Mucosa of gallbladder (tissue), 1 donor: ENCODE measurements at places on chromosomes 13 and 19. TPM values are rescaled to one million over a fixed set of nuclear protein-coding genes. Genes with fewer than 3 reads are reported as not detected.

GRCh38 chr13:113109151-113110047 lies 3.8 kb downstream of the F7 start:
- no peak for DNase-seq

- DNase-seq = no peak
These were observed 11.2 kb downstream of the AP3D1 start for GRCh38 chr19:2140138-2140569.

DNA sequence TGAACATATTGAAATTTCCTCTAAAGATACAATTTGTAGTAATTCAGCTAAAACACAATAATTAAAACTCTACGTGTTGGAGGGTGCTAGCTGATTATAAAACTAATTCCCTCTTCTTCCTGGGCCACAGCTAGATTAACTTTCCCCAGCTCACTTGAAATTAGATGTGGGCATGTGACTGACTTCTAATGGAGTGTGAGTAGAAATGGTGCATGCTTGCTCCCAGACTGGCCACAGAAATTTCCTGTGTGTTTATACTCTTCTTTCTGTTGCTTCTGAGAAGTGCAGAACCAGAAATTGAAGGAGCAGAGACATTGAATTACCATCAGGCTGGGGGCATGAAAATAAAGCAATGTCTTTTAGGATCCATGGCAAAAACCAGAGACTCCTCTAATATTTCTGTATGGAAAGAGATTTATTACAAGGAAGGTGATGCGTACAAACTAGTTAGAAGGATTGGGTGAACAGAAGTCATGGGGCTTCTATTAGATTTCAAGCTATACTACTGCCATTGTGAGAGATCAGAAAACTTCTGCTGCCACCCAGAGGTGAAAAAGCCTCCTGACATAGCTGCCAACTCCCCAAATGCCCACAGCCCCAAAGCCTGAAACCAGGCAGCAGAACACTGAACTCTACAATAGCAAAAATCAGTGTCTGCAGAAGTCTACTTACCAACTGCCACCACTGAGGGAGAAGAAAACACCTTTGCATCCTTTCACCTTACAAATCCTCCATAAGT lies 379.2 kb upstream of the MIR17HG start:
- DNase-seq = no peak

GRCh38 chr13:107277911-107278310 lies 710.0 kb upstream of the ARGLU1 start:
- DNase-seq = no peak

DNA sequence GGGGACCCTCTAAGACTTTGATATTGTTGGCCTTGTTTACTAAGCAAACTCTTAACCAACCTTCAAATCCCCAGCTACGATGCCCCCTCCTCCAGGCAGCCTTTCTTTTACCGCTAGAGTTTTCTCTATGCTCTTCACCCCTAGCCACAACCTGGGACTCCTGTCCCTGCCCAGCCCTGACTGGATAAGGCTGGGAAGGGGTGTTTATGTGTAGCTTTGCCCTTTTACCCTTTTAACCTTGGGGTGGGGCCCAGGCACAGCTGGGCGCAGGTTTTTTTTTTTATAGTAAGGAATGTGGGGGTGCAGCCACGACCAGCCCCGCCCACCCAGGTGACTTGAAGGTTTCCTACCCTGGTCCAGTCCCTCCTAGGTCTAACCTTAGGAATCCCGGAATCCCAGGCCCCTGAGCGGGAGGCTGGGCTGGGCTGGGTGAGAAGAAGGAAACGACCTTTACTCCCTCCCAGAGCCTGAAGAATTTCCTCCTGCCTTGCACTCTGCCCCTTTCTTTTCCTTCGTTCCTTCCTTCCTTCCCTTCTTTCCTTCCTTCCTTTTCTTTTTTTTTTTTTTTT lies 12.2 kb downstream of the TJP3 start:
- DNase-seq = peak; percentile 69

GRCh38 chr13:99548448-99548847 lies 47.2 kb downstream of the TM9SF2 start:
- no peak for DNase-seq

DNA sequence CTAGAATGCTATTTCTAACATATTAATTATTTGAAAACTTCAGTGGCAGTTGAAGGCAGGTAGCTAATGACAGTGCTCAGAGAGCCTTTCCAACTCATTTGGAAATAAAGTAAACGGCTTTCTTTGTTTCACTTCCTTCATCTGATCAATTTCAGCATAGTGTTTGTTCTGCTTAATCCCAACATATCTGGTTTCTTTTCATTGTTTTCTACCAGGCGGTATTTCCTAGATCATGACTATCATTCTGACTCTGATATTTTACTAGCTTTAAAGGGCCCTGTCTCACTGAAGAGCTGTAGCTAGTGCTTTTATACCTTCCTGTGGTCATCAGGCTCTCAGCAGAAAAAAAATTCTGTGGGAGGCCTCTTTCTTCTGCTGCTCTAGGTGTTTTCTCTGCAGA lies 178.6 kb downstream of the RBM26 start:
- no peak for DNase-seq

GRCh38 chr13:25977216-25977615 lies 74.6 kb downstream of the SHISA2 start:
- DNase-seq = no peak

DNA sequence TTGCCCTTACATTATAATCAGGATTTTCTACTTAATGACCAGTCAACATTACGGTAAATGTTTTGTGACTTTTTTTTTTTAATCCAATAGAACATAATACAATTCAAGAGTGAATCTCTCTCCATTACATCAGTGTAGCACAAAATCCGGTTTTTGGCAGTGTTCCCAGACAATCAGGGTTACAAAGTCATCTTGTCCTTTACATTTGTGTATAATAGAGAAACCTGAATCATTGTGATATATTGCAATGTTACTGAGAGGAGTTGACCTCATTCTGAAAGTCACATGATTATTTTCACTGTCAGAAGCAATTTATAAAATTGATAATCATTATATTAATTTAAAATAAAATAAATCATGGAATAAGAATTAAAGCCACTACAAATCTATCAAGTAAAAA lies 1346.0 kb upstream of the SPRY2 start:
- DNase-seq = no peak

- DNase-seq = no peak
These were observed 260.0 kb downstream of the FGF14 start for GRCh38 chr13:102141625-102142472.

The ZNF578 gene
- total RNA-seq = 3.4 TPM

The KLK14 gene
- total RNA-seq = 0.63 TPM

The ADAMTS10 gene
- total RNA-seq = 32.6 TPM

The NLRP9 gene
- total RNA-seq = not detected

The ZNF491 gene
- total RNA-seq = 3.9 TPM
